Foreskin melanocyte (primary cell): ENCODE measurements at places on chromosomes 16 and 17.
A peak's percentile ranks its signal among the peaks of the same experiment; 100 is the strongest.

- no peak for DNase-seq
Measured at GRCh38 chr16:81936209-81937000, 74.9 kb downstream of the SDR42E1 start.

DNA sequence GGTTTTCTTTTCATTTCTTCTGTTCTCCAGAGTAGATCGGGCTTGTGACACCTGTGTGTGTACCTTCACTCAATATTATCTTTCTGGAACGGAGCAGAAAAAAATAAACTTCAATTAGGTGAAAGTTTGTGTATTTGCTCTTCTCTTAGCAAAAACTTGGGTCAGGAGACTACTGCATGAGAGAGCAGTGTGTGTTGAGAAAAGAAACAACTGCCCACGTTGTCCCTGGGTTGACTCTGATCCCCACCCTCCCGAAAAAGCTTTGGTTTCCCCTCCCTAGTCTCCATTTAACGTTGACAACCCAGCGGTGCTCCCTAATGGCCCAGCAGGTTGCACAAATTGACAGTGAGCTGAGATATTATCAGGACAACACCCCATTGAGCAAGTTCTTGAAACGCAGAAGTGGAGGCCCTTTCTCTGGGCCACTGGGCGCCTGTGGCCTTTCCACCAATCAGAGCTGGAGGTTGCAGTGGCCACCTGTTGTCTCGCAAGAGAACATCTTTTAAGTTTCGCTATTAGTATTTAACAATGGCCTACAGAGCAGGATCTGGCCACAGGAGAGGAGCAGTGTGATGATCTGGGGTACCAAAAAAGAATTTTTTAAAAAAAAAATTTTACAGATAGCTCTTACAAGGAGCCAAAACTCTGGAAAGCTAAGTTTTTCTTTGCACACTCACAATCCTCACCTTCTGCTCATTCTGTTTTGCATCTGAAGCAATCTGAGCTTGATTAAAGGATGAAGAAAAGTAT lies 1.5 kb upstream of the TOX3 start:
- no peak for DNase-seq

- no peak for DNase-seq
Measured at GRCh38 chr17:82713071-82713723, 3.3 kb upstream of the FN3KRP start.

DNA sequence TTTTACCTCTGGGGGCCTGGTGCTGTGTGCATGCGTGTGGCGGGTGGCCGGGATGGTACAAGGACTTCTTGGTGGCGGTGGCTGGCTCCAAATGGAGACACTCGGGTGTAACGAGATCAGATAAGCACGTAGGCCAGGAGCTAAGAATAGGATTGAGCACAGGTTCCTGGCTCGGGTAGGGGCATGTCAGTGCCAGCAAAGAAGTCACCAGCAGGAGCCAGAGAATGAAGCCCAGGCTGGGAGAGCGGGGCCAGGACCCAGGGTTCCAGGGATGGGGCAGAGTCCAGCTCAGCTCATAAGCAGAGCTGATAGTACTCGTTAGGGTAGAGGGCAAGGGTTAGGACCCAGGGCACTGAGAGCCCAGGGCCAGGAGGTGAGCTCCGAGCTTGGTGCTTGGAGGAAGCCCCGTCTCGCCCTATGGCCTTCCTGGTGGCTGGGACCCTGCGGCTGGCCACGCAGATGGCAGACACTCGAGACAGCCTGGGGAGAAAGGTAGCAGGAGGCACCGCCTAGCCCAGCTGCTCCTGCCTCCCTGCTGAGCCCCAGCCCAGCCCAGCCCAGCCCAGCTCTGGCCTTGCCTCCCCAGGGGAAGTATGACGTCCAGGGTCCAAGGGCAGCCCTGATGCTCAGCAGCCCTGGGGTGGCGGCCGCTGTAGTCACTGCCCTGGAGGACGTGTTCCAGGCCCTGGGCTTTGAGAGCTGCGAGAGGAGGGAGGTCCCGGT lies 8.9 kb downstream of the ZNF213 start:
- no peak for DNase-seq

- peak; percentile 57 for DNase-seq
Measured at GRCh38 chr17:57130708-57131461, 45.8 kb downstream of the AKAP1 start.

DNA sequence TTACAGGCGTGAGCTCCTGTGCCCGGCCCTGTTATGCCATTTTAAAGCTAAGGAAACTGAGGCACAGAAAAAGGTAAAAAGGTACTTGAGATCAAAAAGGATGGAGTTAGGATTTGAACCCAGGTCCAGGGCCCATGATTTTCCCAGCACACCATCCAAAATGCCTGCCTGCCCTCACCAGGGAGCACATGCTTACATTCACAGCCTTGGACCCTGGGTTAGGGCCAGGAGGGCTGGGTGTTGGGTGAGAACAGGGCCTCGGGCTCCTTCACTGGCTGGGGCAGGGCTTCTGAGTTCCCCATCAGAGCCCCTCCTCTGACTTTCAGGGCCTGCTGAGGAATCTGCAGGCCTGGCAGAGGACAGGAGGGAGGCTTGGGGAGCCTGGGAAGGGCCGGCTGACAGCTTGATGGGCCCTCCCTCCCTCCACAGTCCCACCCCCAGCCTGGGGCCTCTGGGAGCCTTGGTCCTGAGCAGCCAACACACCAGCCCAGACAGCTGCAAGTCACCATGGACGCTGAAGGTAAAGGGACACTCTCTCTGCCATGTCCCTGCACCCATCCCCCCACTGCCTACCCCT lies at the start of gene QPRT:
Gene QPRT (plus strand): TSS at position 490 of the 577 bp plus-strand sequence. CDS start 18 bp downstream, at position 508.
- peak; percentile 72 for DNase-seq

GRCh38 chr16:72989579-72990551 lies 58.1 kb downstream of the ZFHX3 start:
- no peak for DNase-seq

DNA sequence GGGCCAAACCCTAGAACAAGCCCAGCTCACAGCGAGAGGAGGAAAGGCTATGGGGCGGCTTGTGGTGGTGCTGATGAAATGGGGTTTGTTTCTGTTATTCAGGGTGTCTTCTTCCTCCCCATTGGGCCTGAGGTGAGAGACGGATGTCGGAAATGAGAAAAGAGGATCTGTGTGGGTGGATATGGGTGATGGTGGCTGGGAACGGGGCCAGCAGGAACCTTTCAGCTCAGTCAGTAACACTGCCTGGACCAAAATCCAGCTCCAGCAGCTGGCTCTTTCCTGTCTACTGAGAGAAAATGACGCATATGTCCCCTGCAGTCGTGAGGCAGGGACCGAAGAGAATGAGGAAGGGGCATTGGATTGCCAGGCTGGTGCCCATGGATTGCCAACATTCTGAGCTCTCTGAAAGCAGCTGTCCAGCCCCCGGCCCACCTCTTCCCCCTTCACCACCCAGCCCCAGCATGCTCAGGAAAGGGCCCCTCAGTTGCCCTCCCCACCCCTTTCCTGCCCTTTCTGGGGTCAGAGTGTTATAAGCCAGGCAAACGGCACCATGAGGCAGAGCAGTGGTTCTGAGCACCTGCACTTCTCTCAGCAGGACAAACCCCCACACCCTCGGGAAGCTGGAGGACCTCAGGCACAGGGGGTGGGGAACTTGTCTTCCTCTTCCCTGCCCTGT lies 4.0 kb downstream of the MYH3 start:
- no peak for DNase-seq

GRCh38 chr17:77783991-77784820 lies 174.3 kb upstream of the TNRC6C start:
- no peak for DNase-seq

- no peak for DNase-seq
Measured at GRCh38 chr17:30091121-30091670, 25.4 kb upstream of the NSRP1 start.

GRCh38 chr16:74107795-74108610 lies 188.6 kb upstream of the PSMD7 start:
- peak; percentile 32 for DNase-seq

DNA sequence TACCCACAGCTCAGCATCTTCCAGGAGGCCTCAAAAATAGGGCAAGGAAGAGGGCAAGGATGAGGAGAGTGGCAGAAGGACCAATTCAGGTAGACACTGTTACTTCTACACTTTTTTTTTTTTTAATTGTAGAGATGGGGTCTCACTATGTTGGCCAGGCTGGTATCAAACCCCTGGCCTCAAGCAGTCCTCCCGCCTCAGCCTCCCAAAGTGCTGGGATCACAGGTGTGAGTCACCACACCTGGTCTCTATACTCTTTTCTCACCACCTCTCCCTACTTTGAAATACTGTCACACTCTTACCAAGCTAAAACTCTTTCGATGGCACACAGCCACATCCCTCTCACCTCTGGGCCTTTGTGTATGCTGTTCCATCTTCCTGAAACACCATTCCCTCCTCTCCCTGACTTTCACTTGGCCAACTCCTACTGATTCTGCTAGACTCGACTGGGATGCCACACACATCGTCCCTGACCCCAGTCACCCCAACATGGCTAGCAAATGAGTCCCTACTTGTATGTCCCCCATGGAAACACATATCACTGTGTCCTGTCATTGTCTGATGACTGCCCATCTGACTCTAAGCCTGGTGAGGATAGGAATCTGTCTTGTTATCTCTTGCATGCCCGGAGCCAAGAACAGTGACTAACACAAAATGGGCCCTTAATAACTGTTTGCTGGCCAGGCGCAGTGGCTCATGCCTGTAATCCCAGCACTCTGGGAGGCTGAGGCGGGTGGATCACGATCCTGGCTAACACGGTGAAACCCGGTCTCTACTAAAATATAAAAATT lies 7.2 kb upstream of the SLC43A2 start:
- no peak for DNase-seq

GRCh38 chr16:72983728-72984350 lies 64.1 kb downstream of the ZFHX3 start:
- DNase-seq: no peak

GRCh38 chr16:48350736-48351135 lies 34.5 kb downstream of the SIAH1 start:
- no peak for DNase-seq

- DNase-seq: peak; percentile 32
Measured at GRCh38 chr17:15157051-15157450, 108.1 kb downstream of the PMP22 start.

- no peak for DNase-seq
Measured at GRCh38 chr17:30084788-30085187, 31.8 kb upstream of the NSRP1 start.

GRCh38 chr16:52033992-52034391 lies 513.0 kb downstream of the TOX3 start:
- DNase-seq: no peak

DNA sequence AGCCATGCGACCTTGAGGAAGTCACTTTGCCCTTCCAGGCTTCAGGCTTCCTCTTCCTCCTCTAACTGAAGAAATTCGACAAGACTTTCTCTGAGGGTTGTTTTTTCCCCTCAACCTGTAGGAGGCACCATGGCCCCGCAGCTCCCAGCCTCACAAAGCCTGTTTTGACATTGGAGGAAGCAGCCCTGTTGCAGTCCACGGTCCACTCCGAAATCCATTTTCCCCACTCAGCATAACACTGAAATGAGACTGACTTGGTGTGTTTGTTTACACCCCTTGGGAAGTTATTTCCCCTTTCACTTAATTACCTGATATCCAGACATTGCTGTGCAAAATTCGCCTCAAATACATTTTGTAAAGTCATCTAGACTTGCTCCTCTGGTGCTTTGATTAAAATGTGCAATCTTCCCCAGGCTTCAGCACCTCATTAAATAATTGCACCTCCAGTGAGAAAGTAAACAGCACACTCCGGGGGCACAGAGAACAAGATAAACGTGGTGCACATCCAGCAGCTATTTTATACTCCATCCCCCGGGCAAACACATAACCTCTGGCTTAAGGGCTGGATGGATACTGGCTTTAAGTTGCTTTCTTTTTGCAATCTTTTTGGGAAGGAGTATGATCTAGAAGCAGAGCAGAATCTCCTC lies 41.4 kb upstream of the PIRT start:
- DNase-seq: no peak

DNA sequence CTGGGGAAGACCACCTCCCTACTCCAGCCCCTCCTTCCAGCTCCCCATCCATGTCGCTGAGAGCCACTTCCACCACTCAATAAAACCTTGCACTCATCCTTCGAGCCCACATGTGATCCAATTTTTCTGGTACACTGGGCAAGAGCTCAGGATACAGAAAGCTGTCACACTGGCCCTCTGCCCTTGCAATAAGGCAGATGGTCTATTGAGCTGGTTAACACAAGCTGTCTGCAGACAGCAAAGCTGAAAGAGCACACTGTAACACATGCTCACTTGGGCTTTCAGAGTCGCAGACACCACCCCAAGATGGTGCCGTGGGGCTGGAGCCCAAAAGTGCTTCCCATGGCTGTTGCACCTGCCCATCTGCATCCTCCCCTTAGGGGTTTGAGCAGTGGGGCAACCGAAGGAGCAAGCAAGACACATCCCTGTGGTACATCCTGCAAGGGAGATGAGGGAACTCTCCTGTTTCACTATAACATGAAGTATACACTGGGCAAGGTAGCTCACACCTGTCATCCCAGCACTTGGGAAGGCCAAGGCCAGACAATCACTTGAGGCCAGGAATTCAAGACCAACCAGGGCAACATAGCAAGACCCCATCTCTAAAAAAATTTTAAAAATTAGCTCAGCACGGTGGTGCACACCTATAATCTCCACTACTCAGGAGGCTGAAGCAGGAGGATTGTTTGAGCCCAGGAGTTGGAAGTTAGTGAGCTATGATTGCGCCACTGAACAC lies 52.8 kb upstream of the C17orf78 start:
- DNase-seq: no peak

DNA sequence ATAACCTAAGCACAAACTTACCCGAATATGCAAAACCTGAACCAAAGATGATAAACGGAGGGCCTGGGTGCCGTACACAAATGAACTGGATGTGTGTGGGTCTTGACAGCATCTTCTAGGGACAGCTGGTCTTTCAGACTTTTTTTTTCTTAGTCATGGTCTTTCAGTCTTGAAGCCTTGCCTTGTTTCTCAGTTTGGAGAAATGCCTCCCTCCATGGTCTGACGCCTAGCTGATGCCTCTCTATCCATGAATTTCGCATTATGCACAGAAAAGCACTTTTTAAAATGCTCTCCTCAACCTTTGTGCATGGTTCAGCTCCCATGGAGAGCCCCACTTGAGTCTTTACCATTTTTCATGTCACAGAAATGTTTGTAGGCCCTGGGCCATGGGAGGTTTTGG lies 52.8 kb upstream of the LYRM9 start:
- no peak for DNase-seq

- DNase-seq: no peak
Measured at GRCh38 chr16:563072-563644, 3.0 kb downstream of the PRR35 start.

- DNase-seq: no peak
Measured at GRCh38 chr16:9922441-9922840, 259.8 kb downstream of the GRIN2A start.

- DNase-seq: no peak
Measured at GRCh38 chr16:8644211-8645140, 23.0 kb downstream of the METTL22 start.
